ENCODE measurements at places on chromosomes 4 and X. TPM values are rescaled to one million over a fixed set of nuclear protein-coding genes. Genes with fewer than 3 reads are reported as not detected.

Gene CAPN6
- total RNA-seq, result not detected

GRCh38 chr4:7817877-7818398 is 121.7 kb downstream of the AFAP1 start:
- DNase-seq, result no peak
- no peak overlapping the region for H3K4me3 ChIP-seq
- no peak overlapping the region for H3K27ac ChIP-seq
- no peaks in the 10 kb centered on the region for H3K27me3 ChIP-seq
- peaks cover 13% of the 10 kb centered on the region for H3K4me1 ChIP-seq

Gene MAGEA1
- not detected for total RNA-seq

GRCh38 chr4:147447786-147448185 is 33.1 kb upstream of the EDNRA start:
- H3K4me1 ChIP-seq, result no peaks in the 10 kb centered on the region
- no peaks in the 10 kb centered on the region for H3K36me3 ChIP-seq
- no peak overlapping the region for H3K27ac ChIP-seq
- DNase-seq, result no peak
- H3K27me3 ChIP-seq, result no peaks in the 10 kb centered on the region

- no peak overlapping the region for H3K4me3 ChIP-seq
- no peak overlapping the region for H3K27ac ChIP-seq
- no peak for DNase-seq
- no peaks in the 10 kb centered on the region for H3K4me1 ChIP-seq
- no peaks in the 10 kb centered on the region for H3K36me3 ChIP-seq
- H3K27me3 ChIP-seq, result no peaks in the 10 kb centered on the region
Measured at GRCh38 chrX:102498732-102499131, 17.8 kb downstream of the TMSB15A start.

GRCh38 chr4:147730333-147730732 is 1.6 kb upstream of the ARHGAP10 start:
- H3K4me3 ChIP-seq, result no peak overlapping the region
- no peak overlapping the region for H3K27ac ChIP-seq
- H3K27me3 ChIP-seq, result peaks cover 33% of the 10 kb centered on the region

- no peak overlapping the region for H3K4me3 ChIP-seq
- peaks cover 7% of the 10 kb centered on the region for H3K27me3 ChIP-seq
- no peaks in the 10 kb centered on the region for H3K36me3 ChIP-seq
- H3K27ac ChIP-seq, result no peak overlapping the region
Measured at GRCh38 chrX:38055170-38055847, 49.0 kb downstream of the SYTL5 start.

DNA sequence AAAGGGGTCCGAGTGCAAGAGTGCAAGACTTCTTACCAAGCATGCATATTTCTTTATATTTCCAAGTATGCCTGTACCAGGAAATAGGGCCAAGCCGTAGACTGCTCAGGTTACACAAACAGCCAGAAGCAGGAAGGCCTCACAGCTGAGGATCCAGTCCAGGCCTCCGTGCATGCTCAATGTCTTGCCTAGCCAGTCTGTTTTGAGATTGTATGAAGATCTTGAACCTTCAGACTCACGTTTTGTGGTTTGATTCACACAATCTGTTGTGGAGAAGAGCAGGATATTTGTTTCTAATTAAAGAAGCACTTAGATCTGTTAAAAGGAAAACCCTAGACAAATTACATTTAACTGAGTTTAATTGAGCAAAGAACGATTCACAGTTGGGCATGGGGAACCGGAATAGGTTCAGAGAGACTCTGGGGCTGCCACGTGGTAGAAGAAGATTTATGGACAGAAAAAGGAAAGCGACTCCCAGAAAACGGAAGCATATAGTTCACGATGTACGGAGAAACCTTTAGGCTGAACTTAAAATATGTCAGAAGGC is 1.2 kb downstream of the MGST2 start:
- DNase-seq, result no peak
- peaks cover 4% of the 10 kb centered on the region for H3K36me3 ChIP-seq
- peak overlapping the region; percentile 95 for H3K27ac ChIP-seq

DNA sequence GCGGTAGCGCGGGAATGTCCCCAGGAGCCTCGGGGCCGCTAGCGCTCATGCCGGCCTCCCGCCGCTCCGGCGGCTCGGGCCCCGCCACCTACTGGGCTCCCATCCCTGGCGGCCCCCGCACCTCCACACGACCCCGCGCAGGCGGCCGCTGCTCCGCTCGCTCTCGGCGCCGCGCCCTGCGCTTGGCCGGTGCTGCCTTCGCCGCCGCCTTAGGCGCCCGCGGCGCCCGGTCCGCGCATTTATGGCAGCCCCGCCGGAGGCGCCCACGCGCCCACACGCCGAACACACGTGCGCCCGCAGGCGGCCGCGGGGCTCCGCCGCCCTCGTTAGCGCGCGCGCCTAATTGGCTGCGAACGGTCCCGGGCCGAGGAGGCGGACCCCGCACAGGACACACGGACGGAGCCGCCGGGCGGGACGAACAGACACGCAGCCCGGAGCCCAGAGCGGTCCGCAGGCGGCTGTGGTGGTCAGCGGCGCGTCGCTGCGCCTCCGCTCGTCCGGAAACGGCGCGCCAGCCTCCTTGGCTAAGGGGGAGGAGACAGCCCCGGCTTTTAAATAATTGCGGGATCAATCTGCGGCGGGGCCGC is at the start of gene NKX1-1:
TSS of gene NKX1-1 (minus strand) at position 49 of the 587 bp plus-strand sequence. CDS start at position 49, 0 bp downstream.
- H3K36me3 ChIP-seq, result peaks cover 2% of the 10 kb centered on the region
- H3K4me3 ChIP-seq, result peak within 1 kb of the TSS; percentile 50
- peak within 1 kb of the TSS; percentile 82 for H3K27ac ChIP-seq
- no peak for DNase-seq
- peaks cover 7% of the 10 kb centered on the region for H3K4me1 ChIP-seq

- no peaks in the 10 kb centered on the region for H3K4me1 ChIP-seq
- peaks cover 10% of the 10 kb centered on the region for H3K27me3 ChIP-seq
- no peak for DNase-seq
- no peaks in the 10 kb centered on the region for H3K36me3 ChIP-seq
- no peak overlapping the region for H3K27ac ChIP-seq
Measured at GRCh38 chr4:94397635-94398034, 54.1 kb upstream of the PDLIM5 start.

Gene TMPRSS11B
- total RNA-seq, result not detected

DNA sequence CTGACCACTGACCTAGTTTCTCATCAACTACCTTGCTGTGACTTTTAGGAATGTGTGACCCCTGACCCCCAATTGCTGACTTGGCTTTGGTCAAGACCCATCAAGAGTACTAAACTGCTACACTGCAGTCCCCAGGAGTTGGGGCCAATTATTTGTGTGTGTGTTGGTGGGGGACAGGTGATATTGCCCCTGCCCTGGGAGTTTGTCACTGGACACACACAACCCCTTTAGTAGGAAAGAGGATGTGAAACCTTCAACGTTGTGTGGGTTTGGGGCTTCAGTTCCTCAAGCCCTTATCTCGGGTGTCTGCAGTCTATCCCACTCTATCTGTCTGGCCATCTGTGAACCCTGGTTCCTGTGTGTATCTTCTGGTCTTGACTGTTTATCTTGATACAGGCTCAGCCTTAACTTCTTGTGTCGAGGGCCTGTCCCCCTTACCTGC is 6.5 kb downstream of the SASH3 start:
- no peaks in the 10 kb centered on the region for H3K27me3 ChIP-seq
- H3K4me1 ChIP-seq, result peaks cover 38% of the 10 kb centered on the region
- H3K4me3 ChIP-seq, result peak overlapping the region; percentile 81
- DNase-seq, result no peak
- H3K36me3 ChIP-seq, result peaks cover 52% of the 10 kb centered on the region
- peak overlapping the region; percentile 79 for H3K27ac ChIP-seq

DNA sequence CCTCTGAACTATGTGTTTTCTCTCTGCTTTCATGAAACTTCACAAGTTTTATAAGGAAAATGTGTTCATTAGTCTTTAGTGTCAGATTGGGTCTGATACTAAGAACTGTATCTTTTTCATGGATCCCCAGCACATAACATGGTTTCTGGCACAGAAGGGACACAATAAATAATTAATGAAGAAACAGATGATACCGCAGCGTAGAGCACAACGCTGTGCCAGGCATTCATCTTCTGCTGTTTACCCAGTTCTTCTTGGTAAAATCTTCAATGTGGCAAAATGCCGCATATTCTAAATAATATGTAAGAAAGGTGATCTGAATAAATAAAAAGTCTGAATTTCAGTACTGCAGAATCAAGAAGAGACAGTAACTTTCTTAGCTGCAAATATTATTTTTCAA is 12.3 kb downstream of the SCARB2 start:
- H3K36me3 ChIP-seq, result peaks cover 3% of the 10 kb centered on the region
- no peaks in the 10 kb centered on the region for H3K27me3 ChIP-seq

GRCh38 chr4:87101543-87102199 is 118.7 kb downstream of the KLHL8 start:
- H3K36me3 ChIP-seq, result peaks cover 15% of the 10 kb centered on the region
- DNase-seq, result no peak
- no peaks in the 10 kb centered on the region for H3K27me3 ChIP-seq

DNA sequence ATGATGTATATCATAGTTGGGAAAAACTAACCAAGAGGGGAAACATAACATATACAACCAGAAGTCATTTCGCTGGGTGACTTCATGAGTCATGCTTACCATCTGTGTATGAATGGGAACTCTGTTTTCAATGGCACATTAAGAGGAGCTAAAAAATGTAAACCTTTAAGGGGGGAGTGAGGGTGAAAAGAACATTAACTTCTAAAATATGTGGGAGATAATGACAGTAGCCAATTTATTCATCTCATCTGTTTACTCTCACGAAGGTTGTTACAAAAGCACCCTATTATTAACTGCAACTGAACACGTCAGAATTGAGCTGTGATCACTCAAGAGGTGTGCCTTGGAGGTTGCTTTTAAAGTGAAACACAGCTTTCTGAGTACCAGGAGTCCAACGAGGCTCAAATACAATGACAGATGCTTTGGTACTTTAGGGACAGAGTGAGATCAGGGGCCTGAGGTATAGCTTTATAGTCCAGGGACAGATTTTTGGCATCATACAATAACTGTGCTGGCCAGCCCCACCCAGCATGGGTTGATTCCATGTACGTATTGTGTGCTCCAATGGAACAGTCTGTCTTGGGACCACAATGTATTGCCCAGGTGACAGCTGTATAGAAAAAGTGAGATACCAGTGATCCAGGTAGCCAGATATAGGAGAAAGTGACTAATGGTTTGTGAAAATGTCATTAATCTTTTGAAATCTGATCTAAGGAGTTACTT is 107.3 kb downstream of the AMMECR1 start:
- H3K4me3 ChIP-seq, result no peak overlapping the region
- H3K27me3 ChIP-seq, result no peaks in the 10 kb centered on the region
- H3K36me3 ChIP-seq, result peaks cover 3% of the 10 kb centered on the region
- no peaks in the 10 kb centered on the region for H3K4me1 ChIP-seq
- DNase-seq, result no peak

DNA sequence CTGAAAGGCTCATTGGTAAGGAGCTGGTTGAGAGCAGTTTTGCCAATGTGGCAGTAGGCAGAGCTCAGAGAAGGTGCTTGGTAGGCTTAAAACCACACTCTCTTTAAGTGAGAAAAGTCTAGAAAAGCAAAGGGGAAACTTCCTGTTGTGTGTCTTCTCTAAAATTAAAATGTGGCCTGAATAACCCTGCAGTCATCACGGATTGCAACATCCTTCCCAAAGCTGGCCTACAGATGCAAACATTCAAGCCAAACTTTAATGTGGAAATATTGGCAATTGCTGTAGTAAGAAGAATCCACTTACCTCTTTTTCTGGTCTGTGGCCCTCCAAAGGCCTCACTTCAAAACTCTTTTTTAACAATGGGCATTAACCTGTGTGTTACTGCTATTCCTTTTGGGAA is 348.5 kb downstream of the OPHN1 start:
- H3K4me1 ChIP-seq, result no peaks in the 10 kb centered on the region
- H3K36me3 ChIP-seq, result no peaks in the 10 kb centered on the region
- no peaks in the 10 kb centered on the region for H3K27me3 ChIP-seq
- H3K4me3 ChIP-seq, result no peak overlapping the region
- H3K27ac ChIP-seq, result no peak overlapping the region

DNA sequence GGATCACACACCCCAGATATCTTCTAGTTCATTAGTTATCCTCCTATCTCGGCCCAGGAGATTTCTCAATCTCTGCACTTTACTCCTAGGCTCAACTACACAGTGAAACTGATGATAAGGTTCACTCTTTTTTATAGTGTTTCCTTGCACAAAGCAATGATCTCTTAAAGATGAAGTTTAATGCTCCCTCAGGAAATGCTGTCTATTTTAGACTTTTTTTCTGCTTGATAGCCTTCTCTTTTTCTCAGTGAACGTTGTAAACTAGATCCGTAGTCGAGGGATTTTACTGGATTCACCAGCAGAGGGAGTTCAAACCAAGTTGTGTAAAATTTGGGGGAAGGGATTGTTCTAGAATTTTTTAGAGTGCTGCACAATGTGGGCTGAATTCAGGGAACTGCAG is 269.6 kb downstream of the GBA3 start:
- H3K27me3 ChIP-seq, result no peaks in the 10 kb centered on the region
- no peaks in the 10 kb centered on the region for H3K4me1 ChIP-seq
- H3K27ac ChIP-seq, result no peak overlapping the region
- H3K4me3 ChIP-seq, result no peak overlapping the region

Gene RHOXF2
- not detected for total RNA-seq

GRCh38 chrX:123308658-123309057 is 124.6 kb downstream of the GRIA3 start:
- no peaks in the 10 kb centered on the region for H3K4me1 ChIP-seq
- no peak overlapping the region for H3K4me3 ChIP-seq
- no peaks in the 10 kb centered on the region for H3K27me3 ChIP-seq
- H3K27ac ChIP-seq, result no peak overlapping the region
- no peaks in the 10 kb centered on the region for H3K36me3 ChIP-seq

DNA sequence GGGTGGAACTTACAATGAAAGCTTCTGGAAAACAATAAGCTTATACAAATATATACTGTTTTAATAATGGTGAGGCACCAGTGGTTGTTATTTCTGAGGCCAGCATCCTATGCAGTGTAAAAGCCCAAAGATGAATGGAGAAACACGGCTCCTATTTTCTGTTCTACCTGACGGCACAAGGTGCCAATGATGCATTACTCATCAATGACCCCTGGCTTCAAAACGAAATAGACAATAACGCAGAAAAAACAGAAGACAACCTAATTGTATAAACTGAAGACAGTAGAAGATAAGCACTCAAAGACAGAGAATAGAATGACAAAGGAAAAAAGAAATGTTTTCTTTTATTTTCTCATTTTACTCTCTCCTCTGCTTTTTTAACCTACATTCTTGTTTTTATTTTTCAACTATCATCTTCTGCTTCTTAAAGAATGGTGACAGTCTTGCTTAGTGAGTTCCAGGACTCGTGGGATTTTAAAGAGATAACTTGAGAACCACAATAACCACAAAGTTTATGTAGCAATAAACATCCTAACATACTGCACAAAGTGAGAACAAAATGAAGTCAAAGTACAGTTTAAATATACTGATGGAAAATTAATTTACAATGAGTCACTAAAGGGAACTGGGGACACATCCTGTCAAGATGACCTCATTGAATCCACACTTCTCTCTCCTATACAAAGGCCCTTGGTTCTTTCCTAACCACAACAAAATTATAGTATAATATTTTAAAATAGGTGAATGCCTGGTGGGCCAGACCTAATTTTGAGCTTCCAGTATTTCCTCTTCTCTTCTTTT is 169.8 kb downstream of the BTC start:
- H3K36me3 ChIP-seq, result no peaks in the 10 kb centered on the region
- no peak for DNase-seq
- no peaks in the 10 kb centered on the region for H3K27me3 ChIP-seq
- H3K4me3 ChIP-seq, result no peak overlapping the region

Gene MAGEA10
- not detected for total RNA-seq

Gene EGF
- not detected for total RNA-seq

Measured in activated naive CD8-positive, alpha-beta T cell treated with anti-CD3 and anti-CD28 coated beads, Interleukin-2, amount 10 ng/mL, durations not matched to agents 7 days and 5 days (primary cell).